Natural killer cell (primary cell): ENCODE measurements at places on chromosomes 6 and 20. TPM values are rescaled to one million over a fixed set of nuclear protein-coding genes. Genes with fewer than 3 reads are reported as not detected.

- DNase-seq, result no peak
- H3K27me3 ChIP-seq, result no peaks in the 10 kb centered on the region
- H3K36me3 ChIP-seq, result no peaks in the 10 kb centered on the region
- no peak overlapping the region for H3K4me3 ChIP-seq
- H3K4me1 ChIP-seq, result no peaks in the 10 kb centered on the region
Measured at GRCh38 chr6:127857051-127857637, 43.7 kb downstream of the THEMIS start.

DNA sequence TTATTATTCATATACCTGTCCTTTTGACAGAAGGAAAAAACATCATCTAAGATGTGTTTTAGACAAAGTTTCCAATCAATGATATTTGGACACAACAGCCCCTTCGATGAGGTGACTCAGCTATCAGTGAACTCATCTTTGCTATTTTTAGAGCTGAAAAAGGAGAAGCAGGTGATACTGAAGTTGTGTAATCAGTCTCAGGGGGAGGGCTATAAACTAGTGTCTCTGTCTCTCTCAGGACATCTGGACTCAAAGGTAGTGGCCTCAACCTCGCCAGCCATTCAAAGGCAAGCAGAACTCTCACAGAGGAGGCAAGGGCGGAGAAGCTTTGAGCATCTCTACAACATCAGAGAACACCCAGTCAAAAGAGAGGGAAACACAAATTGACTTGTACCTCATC lies 135.4 kb downstream of the BFSP1 start:
- H3K27me3 ChIP-seq, result no peaks in the 10 kb centered on the region
- no peak overlapping the region for H3K4me3 ChIP-seq
- no peak overlapping the region for H3K27ac ChIP-seq
- no peak for DNase-seq
- no peaks in the 10 kb centered on the region for H3K4me1 ChIP-seq

MAS1 gene
- not detected for total RNA-seq

SMLR1 gene
- total RNA-seq, result not detected
